ENCODE measurements at places on chromosomes 11 and 22.

DNA sequence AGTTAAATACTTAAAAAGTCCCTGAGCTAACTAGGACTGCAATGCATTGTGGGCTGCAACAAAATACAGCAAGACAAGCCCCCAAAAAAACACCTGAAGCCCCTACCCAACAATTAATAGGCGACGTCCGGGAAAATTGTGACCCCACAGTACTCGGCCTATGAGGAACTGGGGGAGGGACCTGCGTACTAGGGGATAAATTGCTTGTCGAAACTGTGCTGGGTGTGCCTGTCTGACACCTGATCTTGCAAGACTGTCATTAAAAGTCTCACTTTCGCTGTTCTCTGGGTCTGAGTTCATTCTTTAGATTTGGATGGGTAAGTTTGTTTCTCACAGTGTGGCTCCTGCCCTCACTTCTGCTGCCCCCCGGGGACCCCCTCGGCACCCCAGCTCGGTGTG lies 15.2 kb downstream of the TANGO2 start:
- DNase-seq, result no peak

DNA sequence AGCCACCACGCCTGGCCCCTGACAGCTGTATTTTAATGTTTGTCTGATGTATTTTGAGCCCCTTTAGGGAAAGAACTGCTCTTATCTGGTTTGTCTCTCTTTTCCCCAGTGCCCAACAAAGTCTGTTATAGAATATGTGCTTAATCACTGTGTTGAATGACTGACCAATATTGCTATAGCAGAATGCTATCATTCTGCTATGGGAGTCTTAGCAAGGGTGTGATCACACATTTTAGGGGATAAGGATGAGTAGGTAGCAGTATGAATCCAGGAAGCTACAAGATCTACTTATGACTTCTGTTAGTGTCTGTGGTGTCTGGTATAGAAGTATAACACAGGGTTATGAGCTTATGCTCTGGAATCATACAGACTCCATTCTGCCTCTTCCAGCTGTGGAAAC lies 117.5 kb upstream of the RRM1 start:
- DNase-seq, result no peak

DNA sequence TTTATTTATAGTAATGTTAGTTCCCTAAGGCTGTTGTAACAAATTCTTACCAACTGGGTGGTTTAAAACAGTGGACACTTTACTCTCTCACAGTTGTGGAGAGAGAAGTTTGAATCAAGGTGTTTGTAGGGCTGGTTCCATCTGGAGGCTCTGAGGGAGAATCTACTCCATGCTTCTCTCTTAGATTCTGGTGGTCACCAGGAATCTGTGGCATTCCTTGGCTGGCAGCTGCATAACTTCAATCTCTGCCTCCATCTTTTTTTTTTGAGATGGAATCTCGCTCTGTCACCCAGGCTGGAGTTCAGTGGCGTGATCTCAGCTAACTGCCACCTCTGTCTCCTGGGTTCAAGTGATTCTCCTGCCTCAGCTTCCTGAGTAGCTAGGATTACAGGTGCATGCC lies 46.3 kb downstream of the LDLRAD3 start:
- DNase-seq, result no peak

- no peak for DNase-seq
These were observed 4.7 kb downstream of the RTCB start for GRCh38 chr22:32407312-32407711.

DNA sequence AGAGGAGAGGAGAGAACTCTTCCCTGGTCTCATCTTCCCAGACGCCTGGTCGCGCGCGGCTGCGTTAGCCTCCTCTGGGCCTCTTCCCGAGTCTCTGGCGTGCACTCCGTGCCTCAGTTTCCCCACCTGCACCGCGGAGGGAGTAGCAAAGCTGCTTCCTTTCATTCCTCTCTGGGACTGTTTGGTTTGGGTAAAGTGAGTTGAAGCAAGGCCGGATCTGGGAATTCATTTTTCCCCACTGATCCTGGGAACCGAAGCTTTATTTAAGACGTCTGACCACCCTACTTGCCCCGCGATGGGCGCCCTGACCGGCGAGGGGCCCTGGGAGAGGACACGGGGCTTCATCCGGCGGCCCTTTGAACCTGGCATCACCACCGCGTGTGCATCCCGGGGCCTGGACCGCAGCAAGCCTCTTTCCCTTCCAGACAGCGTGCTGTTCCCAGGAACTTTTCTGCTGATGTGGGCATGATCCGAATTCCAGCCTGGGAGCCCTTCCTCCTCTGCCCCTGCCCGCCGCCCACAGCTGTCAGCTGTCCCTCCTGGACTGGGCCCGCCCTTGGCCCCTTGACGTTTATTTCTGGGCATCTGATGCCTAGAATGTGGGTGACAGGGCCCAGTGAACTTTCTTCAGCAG lies 758 bp downstream of the LDLRAD3 start:
- DNase-seq, result no peak

DNA sequence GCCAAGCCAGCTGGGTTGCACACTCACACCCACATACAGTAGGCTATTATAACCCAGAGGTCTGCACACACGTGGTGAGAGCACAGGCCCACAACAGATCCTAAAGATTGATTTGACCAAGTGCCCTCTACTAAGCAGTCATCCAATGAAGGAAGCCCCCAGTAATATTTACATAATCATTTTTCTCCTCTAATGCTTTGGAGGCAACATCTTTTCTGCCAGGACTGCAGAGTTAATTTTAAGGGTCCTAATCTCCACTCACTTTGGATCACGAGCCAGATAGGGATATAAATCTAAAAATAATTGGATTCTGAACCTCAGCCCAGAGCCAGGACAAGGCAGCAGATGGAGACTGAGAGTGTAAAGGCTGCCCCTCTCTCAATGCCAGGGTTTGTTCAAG lies 49.1 kb upstream of the MTNR1B start:
- no peak for DNase-seq
